Activated CD4-positive, alpha-beta T cell treated with anti-CD3 and anti-CD28 coated beads, Interleukin-2, amount 50 U/mL, for 24 hours (primary cell): ENCODE measurements at places on chromosomes 5 and 9.

DNA sequence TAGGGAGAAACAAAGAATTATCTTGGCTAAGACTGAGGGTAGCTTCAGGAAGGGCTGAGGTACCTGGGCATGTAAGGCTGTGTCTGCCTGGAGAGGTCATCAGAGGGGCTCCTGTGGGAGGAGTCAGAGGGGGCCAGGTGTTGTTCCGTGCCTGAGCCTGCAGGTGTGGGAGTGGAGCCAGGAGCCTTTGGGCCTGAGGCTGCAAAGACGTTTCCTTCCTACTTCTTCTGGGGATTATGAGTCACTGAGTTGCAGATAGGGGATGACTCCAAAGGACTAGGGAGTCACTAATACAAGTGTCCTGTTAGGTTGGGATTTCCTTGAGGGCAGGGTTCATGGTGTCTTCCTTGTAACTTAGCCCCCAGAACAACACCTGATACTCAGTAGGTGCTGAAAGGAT, 391.1 kb downstream of the ARHGEF28 start:
- no peak for DNase-seq

DNA sequence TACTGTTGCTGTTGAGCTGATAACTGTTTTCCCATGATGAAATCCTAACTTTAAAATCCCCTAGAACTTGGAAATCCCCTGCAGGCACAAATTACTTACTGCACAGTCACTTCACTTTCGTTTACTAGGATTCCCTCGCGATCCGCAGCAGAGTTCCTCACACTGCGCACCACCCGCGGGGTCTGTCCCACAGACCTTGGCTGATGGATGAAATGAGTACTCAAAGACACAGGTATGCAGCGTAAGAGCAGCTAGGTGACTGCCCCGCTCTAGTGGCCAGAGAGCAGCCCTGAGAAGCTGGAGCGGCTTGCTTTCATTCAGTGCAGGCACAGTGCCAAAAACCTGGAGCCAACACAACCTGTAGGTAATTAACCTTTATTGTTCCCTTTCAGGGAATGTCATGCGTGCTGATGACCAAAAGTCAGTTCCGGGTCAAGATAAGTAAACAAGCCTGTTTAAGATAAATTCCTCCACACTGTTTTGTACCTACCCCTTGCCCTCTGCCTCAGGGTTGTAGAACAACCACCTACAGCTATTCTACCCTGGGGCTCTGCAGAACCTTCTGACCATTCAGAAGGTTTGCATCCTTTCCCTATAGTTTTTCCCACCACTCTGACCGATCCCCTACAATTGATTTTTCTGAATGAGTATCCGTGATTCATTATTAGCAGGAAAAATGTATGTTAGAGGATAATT, 191.2 kb downstream of the CDH9 start:
- no peak for DNase-seq

DNA sequence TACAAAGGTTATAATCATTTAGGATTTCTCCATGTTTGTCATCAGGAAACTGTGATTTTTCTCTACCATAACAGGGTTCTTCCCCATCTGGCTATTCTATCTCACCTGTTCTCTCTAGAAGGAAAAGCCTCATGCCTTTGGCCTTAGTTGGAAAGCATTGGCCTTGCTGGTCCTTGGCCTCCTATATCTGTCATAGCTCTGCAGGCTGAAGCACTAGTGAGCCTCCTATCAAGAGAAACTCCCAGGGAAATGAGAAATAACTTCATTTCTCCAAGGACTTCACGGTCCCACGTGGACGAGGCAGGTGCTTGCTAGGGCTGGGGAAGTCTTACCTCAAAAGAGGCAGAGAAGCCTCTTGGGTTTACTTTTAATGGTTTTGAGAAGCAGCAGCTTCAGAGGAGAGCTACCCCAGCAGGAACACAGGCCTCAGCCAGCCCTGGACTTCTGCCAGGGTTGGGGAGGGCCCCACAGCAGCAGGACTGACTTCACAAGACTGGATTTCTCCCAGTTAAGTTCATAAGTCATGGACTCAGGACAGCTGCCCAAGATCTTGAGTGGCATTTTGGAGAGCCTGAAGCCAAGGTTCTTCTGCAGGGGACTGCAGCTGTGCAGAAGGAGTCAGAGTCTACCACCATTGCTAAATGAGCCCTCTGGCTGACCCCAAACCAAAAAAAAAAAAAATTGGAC, 15.8 kb upstream of the PSAT1 start:
- DNase-seq: no peak

DNA sequence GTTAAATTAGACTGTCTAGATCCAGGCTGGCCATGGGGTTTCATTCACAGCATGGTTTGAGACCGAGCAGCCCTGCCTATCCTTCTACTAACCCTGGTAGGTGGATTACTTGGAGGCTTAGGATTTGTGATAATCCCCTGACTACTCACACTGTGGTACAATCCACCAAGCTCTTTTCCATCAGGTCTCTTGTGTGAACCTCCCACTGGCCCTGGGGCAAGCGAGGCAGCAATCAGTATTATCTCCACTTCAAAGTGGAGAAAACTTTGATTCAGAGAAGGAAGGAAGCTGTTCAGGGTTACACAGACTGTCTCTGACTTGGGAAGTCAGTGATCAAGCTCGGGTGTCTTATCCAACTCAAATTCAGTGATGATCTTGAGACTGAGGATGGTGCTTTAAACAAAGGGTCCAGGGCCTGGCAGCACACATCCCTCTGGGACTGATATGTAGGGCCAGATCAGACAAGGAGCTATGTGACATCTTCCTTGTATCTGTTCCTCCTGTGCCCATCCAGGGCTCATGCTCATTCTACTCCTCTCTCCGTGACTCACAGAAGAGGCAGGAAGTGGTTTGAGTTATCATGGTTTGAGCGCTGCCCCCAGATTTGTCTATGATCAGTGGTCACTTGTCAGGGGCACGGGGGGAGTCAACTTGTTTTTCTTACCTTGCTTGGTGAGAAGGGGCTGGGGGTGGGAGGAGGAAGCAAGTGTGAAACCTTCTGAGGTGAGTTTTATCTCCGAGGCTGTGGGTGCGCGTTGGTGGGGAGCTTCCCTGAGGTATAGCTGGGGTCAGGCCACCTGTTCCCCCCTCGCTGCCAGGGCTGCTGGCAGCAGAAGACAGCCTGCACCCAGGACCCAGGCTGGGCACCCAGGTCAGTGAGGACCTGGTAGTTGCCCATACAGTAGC, 48.6 kb downstream of the RGS3 start:
- peak; percentile 67 for DNase-seq

GRCh38 chr9:119639287-119639955, 270.2 kb upstream of the BRINP1 start:
- no peak for DNase-seq

GRCh38 chr5:143177263-143177983, 226.1 kb downstream of the NR3C1 start:
- DNase-seq: no peak

GRCh38 chr9:75626860-75627259, 263.6 kb upstream of the PCSK5 start:
- no peak for DNase-seq

DNA sequence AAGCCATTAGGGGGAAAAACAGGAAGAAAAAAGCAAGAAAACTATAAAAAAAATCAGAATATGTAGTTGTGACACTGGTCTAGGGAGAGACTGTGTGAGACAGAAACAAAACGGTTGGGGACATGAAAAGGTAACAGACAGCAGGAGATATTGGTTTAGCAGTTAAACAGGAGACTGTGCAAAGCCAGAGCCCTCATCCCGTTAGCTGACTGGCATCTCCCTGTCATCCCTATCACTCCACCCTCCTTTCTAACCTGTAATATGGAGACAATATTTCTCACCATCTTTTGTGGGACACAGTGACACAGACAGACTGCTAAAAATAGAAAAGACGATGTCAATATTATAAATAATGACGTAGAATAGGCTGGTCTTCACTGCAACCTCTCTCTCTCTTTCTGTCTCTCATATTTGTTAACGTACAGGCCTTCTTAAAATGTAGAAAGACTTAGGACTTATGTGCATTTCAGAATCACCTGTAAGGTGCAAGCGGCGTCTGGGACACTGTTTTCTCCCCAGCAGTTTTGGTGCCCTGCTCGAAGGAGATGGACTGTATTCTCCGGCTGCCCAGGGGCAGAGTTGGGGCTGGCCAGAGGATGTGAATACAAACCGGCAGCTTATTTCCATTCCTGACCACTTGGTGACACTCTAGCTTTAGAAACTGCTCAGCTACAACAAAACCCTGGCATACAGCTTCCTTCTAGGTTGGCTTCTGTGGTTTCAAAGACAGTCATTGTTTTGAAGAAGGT, 190.6 kb downstream of the MAT2B start:
- no peak for DNase-seq

DNA sequence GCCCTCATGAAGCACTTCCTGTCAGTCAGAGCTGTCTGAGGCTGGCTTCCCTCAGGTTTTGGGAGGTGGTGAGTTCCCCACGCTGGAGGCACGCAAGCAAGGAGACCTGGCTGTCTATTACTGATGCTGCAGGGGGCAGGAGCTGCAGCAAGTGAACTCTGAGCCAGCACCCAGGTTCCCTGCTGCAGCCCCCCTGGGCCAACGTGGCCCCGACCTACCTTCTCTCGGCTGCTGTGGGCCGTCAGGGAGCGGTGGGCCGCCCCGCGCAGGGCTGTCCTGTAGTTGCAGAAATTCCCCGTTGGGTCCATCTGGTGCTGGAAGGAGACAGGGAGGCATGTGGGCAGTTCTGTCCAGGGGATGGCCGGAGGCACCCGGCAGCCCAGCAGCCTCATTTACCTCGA, 46.8 kb upstream of the RNF130 start:
- no peak for DNase-seq

GRCh38 chr9:28342815-28343338, 769.6 kb upstream of the C9orf72 start:
- DNase-seq: no peak

GRCh38 chr5:45411971-45412612, 284.1 kb downstream of the HCN1 start:
- DNase-seq: no peak

DNA sequence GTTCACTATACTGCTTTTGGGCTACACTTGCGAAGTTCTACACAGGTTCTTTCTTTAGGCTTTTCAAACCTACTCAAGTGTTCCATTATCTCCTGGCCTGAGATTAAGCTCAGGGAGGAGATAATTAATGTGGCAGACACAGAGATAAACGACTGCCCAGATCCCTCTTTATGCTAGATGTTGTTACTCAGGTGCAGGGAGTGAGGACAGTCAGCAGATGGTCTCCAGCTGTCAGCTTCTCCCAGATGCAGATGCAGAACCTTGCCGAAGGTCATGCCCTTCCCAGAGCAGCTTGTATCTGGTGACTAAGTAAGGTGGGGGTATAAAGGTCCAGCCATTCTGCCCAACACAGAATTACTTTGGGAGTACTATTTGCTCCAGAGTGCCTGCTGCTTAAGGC, 166.2 kb downstream of the ZNF462 start:
- DNase-seq: no peak

DNA sequence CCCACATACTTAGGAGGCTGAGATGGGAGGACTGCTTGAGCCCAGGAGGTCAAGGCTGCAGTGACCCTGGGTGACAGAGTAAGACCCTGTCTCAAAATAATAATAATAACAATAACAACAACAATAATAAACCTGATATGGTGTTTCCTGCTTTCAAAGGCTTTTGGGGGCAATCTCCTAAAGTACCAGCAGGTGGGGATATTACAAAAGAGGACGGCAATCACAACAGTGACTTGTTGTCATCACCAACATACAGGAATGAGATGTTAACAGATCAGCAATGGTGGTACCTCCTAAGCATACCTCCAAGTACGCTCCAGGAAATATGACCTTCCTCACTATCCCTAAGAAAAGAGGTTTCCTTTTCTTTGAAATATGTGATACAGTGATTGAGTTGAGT, 91.1 kb upstream of the RNF180 start:
- no peak for DNase-seq

DNA sequence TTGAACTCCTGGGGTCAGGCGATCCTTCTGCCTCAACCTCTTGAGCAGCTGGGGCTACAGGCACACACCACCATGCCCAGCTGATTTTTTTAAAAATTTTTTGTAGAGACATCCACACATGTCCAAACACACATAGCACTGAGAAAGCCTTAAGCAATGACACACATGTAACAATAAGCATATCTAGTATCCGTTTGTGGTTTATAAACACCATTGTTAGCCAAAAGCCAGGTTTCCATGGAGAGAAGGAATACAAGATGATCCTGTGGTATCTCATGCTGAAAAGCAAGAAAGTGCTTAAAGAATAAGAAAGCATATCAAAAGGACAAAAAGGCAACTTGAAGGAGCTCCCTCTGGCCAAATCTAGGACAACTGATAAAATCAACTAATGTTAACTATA, 29.7 kb upstream of the SLC1A3 start:
- DNase-seq: no peak

GRCh38 chr5:108168915-108169314, 213.0 kb downstream of the FBXL17 start:
- DNase-seq: no peak

GRCh38 chr5:179620703-179621350, 2.6 kb downstream of the HNRNPH1 start:
- no peak for DNase-seq

GRCh38 chr9:2849941-2850340, 6.0 kb upstream of the PUM3 start:
- no peak for DNase-seq

DNA sequence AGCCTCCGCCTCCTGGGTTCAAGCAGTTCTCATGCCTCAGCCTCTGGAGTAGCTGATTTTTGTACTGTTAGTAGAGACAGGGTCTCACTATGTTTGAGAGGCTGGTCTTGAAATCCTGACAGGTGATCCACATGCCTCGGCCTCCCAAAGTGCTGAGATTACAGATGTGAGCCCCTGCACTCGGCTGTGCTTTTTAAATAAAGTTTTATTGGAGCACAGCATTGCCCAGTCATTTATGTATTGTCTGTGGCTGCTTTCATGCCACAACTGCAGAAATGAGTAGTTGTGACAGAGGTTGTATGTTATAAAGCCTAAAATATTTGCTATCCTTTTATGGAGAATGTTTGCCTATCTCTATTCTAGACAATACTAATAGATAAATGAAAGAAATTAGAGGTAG, 169.2 kb downstream of the AOPEP start:
- no peak for DNase-seq

- no peak for DNase-seq
Observed at GRCh38 chr9:22469928-22470544, 23.4 kb downstream of the DMRTA1 start.

DNA sequence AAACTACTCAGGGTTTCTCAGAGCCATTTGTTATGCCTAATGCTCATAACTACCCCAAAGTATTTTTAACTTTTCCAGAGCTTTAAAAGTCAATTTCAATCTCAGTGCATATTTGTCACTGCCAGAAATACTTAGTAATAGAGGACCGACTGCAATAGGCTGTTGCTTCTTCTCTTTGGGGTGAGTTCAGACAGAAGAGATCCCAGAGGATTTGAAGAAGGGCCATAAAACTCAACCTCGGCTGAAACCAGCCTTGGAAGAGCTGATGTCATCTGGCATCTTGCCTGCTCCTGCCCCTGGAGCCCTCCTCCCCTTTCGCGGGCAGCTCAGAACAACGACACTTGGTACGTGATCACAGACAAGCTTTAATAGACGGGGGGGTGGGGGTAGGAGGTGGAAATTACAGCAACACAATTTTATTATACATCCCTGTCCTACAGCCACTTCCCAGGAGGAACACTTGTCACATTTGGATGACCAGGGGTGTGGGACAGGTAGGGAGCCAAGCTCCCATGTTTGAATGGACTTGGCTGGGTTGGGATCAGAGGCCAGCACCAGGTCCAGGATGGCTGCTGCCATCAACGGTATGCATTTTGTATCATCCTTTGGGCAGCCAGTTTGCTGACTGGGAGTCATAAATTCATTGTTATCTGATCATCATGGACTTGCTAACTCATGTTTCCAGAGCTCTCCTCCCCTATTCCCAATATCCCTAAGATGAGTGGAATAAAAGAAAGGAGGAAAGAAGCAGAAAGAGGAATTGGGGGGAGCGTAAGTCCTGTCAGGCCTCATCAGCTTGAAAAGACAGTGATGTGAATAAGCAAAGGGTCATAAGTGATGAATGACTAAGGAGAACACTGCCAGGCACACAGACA, 186.6 kb upstream of the PANK3 start:
- DNase-seq: no peak
